ENCODE measurements at places on chromosomes 4 and X.

- no peak for DNase-seq
Observed at GRCh38 chrX:11968991-11969390, 169.3 kb upstream of the FRMPD4 start.

DNA sequence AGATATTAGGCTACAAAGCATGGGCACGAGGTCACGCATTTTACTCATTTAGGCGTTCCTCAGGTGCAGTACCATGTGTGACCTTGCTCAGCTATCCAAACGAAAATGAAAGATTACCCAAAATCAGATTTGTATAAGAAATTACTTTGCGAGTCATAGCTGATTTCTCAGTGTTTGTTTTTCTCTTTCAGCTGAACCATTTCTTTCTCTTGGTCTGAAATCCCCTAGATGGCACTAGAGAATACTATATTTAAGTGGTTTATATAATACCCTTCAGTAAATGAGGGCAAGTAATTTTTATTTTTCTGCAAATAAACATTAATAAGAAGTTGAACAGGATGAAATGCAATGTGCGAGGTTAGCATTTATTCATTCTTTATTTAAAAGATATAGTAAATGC, 496.6 kb downstream of the STIM2 start:
- DNase-seq = no peak

- DNase-seq = no peak
Observed at GRCh38 chrX:129115104-129115503, 408.2 kb downstream of the SMARCA1 start.

DNA sequence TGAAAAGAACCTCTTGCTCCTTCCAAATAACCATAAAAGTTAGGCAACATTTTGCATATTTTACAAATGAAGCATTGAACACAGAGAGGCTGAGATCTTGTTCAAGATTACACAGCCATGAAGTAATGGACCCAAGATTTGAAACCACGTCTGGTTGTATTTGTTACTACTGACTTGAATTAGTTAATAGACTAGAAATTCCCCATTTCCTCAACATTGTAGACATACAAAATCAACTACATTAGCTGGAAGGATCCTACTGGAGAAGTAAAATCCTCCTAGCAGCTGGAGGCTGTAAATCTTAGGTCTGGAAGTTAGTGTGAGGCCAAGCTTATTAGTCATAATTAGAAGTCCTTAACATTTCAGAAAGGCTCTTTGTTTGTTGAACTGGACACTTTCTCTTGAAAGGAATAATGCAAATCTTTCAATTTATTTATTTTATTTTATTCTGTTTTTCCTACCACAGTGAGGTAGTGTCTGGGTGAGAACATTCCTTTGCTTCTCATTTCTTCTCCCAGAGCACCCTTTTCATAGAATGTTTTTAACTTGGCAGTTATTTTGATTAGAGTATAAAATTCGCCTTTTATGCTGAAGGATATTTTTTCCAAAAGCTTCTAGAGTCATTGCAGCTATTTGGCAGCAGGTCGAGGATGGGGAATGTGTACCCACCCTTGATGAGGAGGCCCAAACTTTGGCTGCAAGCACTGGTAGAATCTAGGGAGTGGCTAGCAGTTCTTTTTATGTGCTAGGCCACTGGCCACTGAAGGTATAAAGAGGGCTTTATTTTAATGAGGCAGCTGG, 62.0 kb upstream of the CLNK start:
- DNase-seq = no peak

DNA sequence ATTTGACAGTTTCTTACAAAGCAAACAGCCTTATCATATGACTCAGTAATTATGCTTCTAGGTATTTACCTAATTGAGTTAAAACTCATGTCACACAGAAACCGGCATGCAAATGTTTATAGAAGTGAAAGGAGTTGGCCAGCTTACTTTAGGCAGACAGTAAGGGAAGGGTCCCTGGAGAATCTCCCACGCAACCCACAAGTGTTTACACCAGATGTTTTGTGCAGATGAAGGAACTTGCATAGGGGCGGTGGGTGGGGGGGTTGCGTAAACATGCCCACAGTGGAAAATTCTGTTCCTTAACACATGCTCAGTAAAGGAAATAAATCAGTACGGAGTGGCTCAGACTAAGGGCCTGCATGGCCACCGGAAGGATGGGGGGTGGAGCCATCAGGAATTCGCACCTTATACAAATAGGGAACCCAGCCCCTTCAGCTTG, 330.5 kb upstream of the AADAT start:
- no peak for DNase-seq

- no peak for DNase-seq
Observed at GRCh38 chr4:61773655-61774245, 573.6 kb downstream of the ADGRL3 start.

- DNase-seq = no peak
Observed at GRCh38 chrX:9493936-9494335, 29.1 kb downstream of the TBL1X start.

Data from activated CD4-positive, CD25-positive, alpha-beta regulatory T cell treated with anti-CD3 and anti-CD28 coated beads, Interleukin-2, amount 50 U/mL, for 72 hours (primary cell).